Upper lobe of right lung (tissue), 1 donor: ENCODE measurements at places on chromosomes 7 and 10. TPM values are rescaled to one million over a fixed set of nuclear protein-coding genes. Genes with fewer than 3 reads are reported as not detected.

- no peak for DNase-seq
- no peak overlapping the region for H3K27ac ChIP-seq
These were observed 7.0 kb downstream of the ANKMY2 start for GRCh38 chr7:16638282-16639280.

GRCh38 chr10:70508912-70509756 lies 30.6 kb downstream of the PALD1 start:
- H3K36me3 ChIP-seq, result no peaks in the 10 kb centered on the region
- no peak for DNase-seq
- peak overlapping the region; percentile 68 for H3K27ac ChIP-seq
- H3K4me3 ChIP-seq, result no peak overlapping the region
- peaks cover 66% of the 10 kb centered on the region for H3K4me1 ChIP-seq

- H3K27ac ChIP-seq, result no peak overlapping the region
- H3K36me3 ChIP-seq, result no peaks in the 10 kb centered on the region
- no peaks in the 10 kb centered on the region for H3K27me3 ChIP-seq
- no peaks in the 10 kb centered on the region for H3K4me1 ChIP-seq
These were observed 18.3 kb downstream of the CLEC2L start for GRCh38 chr7:139541600-139542307.

DNA sequence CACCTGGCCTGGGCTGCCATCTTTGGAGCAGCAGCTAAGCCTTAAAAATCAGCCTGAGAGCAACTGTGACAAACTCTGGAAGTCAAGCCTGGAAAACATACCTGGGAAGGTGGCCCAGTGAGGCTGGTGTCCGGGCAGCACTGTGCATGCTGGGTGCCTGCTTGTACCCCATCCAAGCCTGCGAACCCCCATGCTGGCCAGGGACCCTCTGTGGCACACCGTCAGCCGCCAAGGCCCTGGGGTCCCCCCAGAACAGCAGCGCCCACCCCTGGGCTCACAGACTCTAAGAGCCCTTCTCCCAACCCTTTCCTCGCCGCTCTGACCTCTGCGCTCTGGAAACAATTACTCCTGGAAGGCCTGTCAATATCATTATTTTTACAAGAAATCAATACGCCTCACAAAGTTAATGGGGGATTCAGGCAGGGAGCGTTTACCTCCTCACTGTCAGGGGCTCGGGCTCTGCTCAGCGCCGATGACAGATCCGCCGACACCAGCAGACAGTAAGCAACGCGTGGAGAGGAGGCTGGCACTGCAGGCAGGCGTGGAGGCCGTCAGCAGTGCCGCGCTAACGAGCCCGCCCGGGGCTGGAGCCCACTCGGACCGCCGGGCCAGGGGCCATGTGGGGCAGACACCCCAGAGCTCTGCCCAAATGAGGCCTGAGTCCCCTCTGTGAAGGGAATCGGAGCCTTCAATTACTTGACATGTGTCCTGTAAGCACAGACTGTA lies 54.4 kb downstream of the EBF3 start:
- no peak overlapping the region for H3K4me3 ChIP-seq
- DNase-seq, result no peak
- peaks cover 5% of the 10 kb centered on the region for H3K27me3 ChIP-seq

GRCh38 chr10:71290806-71291527 lies 28.1 kb upstream of the SLC29A3 start:
- H3K27ac ChIP-seq, result no peak overlapping the region
- H3K4me1 ChIP-seq, result peaks cover 6% of the 10 kb centered on the region
- H3K27me3 ChIP-seq, result no peaks in the 10 kb centered on the region
- no peak for DNase-seq
- H3K4me3 ChIP-seq, result no peak overlapping the region

DNA sequence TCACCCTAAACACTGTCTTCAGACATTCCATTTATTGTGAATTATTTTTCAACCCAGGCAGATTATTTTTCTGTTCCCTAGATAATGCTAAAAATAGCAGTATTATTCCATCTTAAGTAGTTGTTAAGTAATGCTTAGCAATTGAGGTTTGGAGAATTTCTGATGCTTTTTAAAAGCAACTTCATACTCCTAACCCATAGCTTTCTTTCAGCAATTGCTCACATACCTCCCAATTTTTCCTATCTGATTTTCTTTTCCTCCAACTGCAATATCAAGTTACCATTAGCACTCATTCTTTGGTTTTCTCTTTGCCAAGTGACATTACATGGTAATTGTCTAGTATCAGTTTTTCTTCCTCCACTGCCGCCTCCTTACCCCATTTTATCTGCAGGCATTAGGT lies 104.7 kb downstream of the GPR85 start:
- no peaks in the 10 kb centered on the region for H3K27me3 ChIP-seq
- DNase-seq, result no peak
- H3K36me3 ChIP-seq, result no peaks in the 10 kb centered on the region
- H3K4me1 ChIP-seq, result no peaks in the 10 kb centered on the region
- H3K4me3 ChIP-seq, result no peak overlapping the region

- H3K27me3 ChIP-seq, result peaks cover 27% of the 10 kb centered on the region
- H3K4me3 ChIP-seq, result no peak overlapping the region
- no peaks in the 10 kb centered on the region for H3K36me3 ChIP-seq
- no peak overlapping the region for H3K27ac ChIP-seq
- peaks cover 23% of the 10 kb centered on the region for H3K4me1 ChIP-seq
- no peak for DNase-seq
These were observed 6.1 kb upstream of the PDGFA start for GRCh38 chr7:525740-526139.

GRCh38 chr10:75197066-75197465 lies 13.5 kb upstream of the VDAC2 start:
- peaks cover 6% of the 10 kb centered on the region for H3K4me1 ChIP-seq
- no peaks in the 10 kb centered on the region for H3K36me3 ChIP-seq
- no peak overlapping the region for H3K4me3 ChIP-seq
- H3K27me3 ChIP-seq, result no peaks in the 10 kb centered on the region
- H3K27ac ChIP-seq, result no peak overlapping the region

- H3K27me3 ChIP-seq, result no peaks in the 10 kb centered on the region
- no peaks in the 10 kb centered on the region for H3K36me3 ChIP-seq
- H3K27ac ChIP-seq, result no peak overlapping the region
- DNase-seq, result no peak
These were observed 162.3 kb upstream of the FERD3L start for GRCh38 chr7:19307554-19307953.

- H3K27ac ChIP-seq, result no peak overlapping the region
- no peaks in the 10 kb centered on the region for H3K36me3 ChIP-seq
- H3K27me3 ChIP-seq, result no peaks in the 10 kb centered on the region
These were observed 289.7 kb upstream of the TMEM229A start for GRCh38 chr7:124322561-124322960.

DNA sequence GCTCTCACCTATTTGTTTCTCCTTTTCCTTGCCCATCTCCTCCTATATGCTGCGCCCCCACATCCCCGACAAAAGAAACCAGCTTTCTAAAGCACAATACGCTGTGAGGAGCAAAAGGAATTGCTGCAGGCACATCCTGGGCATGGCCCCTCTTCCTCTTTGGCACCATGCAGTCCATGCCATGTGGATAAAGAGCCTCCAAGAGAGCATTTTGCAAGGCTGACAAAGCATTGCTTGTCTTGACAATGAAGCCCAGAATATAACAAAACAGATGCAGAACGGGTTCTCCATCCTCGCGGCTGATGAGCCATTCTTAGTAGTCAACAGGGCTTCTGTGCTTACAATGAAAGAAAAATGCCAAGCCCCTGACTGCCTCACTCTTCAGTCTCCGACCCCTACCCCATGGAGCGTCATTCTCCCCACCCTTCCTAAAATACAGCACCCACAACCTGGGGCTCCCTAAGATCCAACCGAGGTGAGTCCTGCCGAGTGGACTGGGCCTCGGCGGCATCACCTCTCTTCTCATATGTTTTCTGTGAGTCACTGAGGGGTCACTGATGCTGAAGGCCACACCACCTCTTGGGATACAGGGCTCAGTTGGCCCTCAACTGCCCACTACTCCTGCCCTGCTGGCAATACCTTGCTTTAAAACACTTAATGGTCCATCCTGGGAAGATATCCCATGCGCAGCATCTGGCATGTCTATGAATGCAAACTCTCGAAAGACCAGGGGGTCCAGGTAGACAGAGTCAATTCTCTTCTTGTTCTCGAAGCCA lies 47.5 kb downstream of the GSDME start:
- no peaks in the 10 kb centered on the region for H3K36me3 ChIP-seq
- DNase-seq, result no peak
- H3K4me1 ChIP-seq, result no peaks in the 10 kb centered on the region
- no peaks in the 10 kb centered on the region for H3K27me3 ChIP-seq
- H3K4me3 ChIP-seq, result no peak overlapping the region
- H3K27ac ChIP-seq, result no peak overlapping the region

- H3K4me1 ChIP-seq, result no peaks in the 10 kb centered on the region
- no peaks in the 10 kb centered on the region for H3K36me3 ChIP-seq
- no peak for DNase-seq
These were observed 498.7 kb upstream of the MKI67 start for GRCh38 chr10:128624656-128625530.

DNA sequence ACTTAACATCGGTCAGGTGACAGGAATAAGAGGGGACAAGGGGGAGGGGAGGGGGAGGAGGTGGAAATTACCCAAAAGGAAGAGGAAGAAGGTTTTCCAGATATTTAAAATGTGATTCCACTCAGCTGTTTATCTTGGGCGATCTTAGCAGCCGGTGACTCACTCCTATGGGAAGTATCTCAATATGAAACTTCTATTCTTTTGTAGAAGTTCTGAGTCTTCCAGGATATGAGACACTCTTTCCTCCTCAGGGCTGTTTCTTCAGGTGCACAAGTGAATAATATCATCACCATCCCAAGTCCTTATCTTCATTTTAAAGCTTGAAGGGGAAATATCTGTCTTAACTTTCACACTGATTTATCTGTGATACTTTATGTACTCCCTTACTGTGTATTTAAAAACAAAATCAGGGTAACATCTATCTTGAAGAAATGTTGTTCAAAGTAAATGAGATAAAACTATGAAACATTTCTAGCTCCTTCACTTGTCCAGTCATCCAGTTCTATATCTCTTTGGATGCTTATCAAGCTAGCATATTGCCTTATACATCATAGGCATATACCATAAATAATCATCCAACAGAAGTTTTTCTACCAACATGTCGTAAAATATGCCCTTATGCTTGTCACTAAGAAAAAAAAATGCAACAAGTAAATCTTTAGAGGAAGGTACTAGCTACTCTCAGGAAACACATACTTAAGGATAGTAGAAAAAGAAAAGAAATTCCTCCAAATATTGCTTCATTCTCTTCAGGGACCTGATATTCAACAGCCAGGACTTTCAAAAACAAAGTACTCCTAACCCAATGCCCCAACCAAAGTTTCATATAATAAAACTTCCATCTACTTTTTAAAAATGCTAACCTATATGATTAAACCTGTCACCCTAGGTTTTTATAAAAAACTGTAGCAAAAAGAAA lies 13.7 kb downstream of the DOCK4 start:
- no peaks in the 10 kb centered on the region for H3K36me3 ChIP-seq
- peaks cover 4% of the 10 kb centered on the region for H3K4me1 ChIP-seq
- H3K27me3 ChIP-seq, result no peaks in the 10 kb centered on the region
- H3K27ac ChIP-seq, result no peak overlapping the region
- no peak for DNase-seq
- H3K4me3 ChIP-seq, result no peak overlapping the region

- H3K4me1 ChIP-seq, result no peaks in the 10 kb centered on the region
- H3K36me3 ChIP-seq, result no peaks in the 10 kb centered on the region
- H3K4me3 ChIP-seq, result no peak overlapping the region
These were observed 466.0 kb downstream of the XPNPEP1 start for GRCh38 chr10:109457302-109457638.

- no peak overlapping the region for H3K4me3 ChIP-seq
- DNase-seq, result no peak
- H3K4me1 ChIP-seq, result peaks cover 47% of the 10 kb centered on the region
- no peaks in the 10 kb centered on the region for H3K36me3 ChIP-seq
These were observed 130.1 kb downstream of the TNS3 start for GRCh38 chr7:47451851-47452205.

DNA sequence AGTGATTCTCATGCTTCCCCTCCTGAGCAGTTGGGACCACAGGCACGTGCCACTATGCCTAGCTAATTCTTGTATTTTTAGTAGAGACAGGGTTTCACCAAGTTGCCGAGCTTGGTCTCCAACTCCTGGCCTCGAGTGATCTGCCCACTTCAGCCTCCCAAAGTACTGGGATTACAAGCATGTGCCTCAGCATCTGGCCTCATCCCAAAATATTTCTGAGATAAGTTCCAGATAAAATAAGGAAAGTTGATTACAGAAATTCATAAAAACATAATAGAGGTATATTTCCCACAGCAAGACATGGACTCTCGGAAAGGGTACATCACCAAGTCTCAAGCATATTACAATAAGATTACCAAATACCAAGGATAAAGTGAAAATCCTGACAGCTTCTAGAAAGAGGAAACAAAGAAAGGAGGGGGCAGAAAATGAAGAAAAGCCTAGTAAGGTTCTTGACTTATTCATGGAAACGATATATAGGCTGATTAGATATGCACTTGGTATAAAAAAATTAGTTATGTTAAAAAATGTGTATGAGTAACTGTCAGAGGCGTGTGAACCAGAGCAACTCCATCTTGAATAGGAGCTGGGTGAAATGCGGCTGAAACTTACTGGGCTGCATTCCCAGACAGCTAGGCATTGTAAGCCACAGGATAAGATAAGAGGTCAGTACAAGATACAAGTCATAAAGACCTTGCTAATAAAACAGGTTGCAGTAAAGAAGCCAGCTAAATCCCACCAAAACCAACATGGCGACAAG lies 35.0 kb downstream of the IQUB start:
- H3K4me1 ChIP-seq, result no peaks in the 10 kb centered on the region
- no peak for DNase-seq
- no peaks in the 10 kb centered on the region for H3K27me3 ChIP-seq
- no peaks in the 10 kb centered on the region for H3K36me3 ChIP-seq
- H3K27ac ChIP-seq, result no peak overlapping the region

DNA sequence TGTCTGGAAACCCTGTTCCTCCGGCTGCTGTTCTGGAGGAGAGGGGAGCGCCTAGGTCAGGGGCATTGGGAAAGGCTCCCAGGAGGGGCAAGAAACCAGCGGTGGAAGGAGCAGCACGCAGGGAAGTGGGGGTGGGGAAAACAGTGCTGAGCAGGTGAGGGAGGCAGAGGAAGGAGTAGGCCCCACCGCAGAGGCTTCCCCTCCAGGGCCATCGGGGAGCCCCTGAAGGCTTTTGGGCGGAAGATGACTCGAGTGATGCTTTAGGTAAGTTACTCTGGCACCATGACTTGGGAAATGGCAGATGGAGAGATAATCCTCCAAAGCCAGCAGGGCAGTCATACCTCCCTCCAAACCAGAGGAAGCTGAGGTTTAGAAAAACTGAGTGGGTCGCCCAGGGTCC lies 106.5 kb upstream of the ANLN start:
- no peaks in the 10 kb centered on the region for H3K27me3 ChIP-seq
- H3K36me3 ChIP-seq, result no peaks in the 10 kb centered on the region
- H3K27ac ChIP-seq, result peak overlapping the region; percentile 17
- no peak for DNase-seq
- H3K4me3 ChIP-seq, result no peak overlapping the region

The MKX gene
- 1.7 TPM for total RNA-seq

The SMKR1 gene
- total RNA-seq, result not detected

The PLXNA4 gene
- 7.2 TPM for total RNA-seq

The COPS6 gene
- total RNA-seq, result 69.5 TPM

The ZP3 gene
- 0.84 TPM for total RNA-seq

The ICA1 gene
- 27.0 TPM for total RNA-seq

The MYPN gene
- total RNA-seq, result not detected
